ENCODE measurements at places on chromosomes 5 and 9.

DNA sequence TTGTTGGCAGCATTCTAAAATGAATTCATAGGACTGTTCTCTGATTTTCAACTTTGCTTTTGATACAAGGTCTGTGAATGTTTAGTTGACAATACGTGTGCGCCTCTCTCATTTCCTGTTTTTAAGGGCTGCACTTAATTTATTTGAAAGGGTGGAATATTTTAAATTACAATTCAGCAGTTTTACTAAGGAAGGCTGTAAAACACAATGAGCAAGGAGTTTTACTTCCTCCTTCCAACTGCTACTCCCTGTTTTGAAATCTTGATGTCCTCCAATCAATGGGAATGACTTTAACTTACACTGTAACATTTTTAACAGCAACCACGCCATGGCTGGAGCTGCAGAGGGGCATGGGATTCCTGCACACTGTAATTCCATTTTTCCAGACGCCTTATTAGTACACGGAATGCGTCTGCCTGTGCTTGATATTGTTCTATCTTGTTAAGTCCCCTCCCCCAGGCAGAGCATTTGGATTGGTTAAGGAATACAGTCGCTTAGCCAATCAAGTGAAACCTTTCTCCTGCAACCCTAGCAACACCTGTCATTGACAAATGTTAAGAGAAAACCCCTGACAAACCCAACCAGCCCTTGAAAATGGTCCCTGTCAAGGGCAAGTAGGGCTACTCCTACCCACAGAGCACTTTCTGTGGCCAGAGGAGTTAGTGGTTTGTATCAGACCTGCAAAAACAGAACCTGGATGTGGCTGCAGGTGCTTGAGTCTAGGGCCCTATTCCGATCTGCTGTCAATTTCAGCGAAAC, 12.5 kb upstream of the ZSWIM6 start:
- no peak for DNase-seq

DNA sequence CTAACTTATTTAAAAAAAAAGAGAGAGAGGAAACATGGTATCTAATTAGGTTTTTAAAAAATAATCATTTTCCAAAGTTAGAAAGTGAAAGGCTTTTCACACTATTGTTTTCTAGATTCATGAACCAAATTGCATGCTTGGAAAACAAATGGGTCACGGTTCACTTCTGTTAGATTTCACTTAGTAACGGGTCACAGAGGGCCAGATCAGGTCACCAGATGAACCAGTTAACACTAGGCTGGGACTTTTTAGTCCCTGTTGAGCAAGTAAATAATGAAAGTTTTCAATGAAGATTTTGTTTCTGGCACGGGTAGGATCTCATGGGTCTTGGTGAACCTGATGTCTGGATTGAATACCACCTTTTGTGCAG, 207.2 kb upstream of the RFX3 start:
- DNase-seq, result no peak

- no peak for DNase-seq
These were observed 1063.9 kb downstream of the CDH9 start for GRCh38 chr5:25974451-25974850.

DNA sequence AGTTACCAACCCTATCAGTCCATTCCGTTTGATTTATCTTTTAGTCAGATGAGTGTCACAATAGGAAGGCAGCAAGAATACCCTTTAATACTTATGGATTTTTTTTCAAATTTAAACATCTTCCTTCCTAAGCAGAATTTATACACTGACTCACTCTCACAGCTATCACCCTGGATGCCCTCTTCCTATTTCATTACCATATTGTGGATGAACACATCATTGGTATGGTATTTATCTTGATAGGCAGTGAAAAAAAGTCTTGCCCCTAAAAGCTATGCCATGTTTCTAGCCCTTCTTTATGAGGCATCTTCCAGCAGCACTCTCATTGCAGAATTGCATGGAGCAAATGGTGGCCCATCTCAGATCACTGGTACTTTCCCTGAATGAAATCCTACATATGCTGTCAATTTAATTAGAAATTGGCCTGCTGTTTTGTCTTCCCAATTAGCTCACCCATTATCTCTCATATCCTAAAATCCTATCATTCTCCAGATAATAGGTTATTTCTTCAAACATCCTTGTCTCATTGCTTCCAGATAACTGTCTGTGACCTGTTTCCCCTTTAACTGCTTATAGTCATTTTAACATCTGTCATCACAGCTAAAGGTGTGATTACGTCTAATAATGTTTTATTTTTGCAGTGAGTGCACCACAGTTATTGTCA, 433.5 kb upstream of the POU5F2 start:
- no peak for DNase-seq

GRCh38 chr5:173152547-173152946, 8.2 kb downstream of the BNIP1 start:
- no peak for DNase-seq

DNA sequence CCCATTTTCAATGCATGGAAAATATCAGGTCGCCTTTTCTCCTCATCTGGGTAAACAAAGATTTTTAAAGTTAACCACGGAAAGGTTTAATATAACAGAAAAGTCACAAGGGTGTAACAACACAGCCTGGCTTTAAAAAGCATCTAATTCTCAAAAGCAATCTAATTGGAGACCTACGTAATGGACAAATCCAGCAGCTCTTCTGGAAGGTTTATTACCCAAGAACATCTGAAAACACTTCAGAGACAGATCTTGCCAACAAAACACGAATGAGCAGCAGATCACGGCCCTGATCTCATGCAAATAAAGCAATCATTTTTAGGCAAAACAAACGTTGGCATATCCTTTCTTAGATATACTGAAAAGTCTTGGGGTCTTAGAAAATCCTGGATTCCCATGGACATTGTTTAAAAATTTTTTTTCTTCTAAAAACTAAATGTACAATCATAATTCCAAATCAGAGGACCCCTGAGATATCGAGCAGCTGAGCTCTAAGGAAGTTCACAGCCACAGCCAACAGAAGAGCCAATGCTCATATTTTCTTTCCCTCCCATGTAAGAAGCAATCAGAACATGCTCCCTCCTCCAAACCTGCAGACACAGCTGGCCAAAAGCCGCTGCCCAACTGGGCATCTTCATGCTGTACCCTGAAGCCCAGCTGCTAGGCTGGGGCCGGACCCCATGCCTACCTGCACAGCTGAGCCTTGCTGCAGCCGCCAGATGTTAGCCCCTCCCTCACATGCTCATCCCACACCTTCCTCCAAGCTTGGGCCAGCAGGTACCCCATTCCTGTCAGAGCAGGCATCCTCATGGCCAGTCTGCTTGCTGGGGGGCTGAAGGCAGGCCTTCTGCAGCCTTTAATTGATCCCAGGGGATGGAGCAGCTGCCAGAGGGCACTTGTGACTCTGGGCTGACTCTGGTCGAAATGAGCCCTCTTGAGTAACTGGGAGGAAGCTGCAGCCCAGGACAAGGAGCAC, 11.2 kb downstream of the ANKS6 start:
- DNase-seq, result no peak

- no peak for DNase-seq
These were observed 700 bp downstream of the SKP2 start for GRCh38 chr5:36152324-36153297.

- no peak for DNase-seq
These were observed 171.6 kb downstream of the PAX5 start for GRCh38 chr9:36862206-36863145.

DNA sequence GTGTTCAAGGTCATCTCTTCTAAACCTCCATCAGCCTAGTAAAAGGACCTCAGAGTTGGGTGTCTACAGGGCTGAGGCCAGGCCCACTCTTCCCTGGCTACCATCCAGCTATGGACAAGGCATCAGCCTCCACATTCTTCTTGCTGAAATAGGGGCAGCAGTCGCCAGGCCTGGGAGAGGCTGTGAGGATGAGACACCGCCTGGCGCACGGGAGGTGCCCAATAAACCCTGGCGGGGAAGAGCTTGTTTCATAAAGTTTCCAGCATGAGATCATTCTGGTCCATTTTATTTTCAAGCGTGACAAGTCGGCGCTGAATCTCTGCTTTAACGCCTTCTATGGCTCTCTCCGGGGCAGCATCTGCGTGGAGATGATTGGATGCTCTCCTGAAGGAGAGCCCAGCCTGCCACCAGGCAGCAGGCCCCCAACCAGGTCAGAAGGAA, 153.4 kb downstream of the OLFM1 start:
- no peak for DNase-seq

DNA sequence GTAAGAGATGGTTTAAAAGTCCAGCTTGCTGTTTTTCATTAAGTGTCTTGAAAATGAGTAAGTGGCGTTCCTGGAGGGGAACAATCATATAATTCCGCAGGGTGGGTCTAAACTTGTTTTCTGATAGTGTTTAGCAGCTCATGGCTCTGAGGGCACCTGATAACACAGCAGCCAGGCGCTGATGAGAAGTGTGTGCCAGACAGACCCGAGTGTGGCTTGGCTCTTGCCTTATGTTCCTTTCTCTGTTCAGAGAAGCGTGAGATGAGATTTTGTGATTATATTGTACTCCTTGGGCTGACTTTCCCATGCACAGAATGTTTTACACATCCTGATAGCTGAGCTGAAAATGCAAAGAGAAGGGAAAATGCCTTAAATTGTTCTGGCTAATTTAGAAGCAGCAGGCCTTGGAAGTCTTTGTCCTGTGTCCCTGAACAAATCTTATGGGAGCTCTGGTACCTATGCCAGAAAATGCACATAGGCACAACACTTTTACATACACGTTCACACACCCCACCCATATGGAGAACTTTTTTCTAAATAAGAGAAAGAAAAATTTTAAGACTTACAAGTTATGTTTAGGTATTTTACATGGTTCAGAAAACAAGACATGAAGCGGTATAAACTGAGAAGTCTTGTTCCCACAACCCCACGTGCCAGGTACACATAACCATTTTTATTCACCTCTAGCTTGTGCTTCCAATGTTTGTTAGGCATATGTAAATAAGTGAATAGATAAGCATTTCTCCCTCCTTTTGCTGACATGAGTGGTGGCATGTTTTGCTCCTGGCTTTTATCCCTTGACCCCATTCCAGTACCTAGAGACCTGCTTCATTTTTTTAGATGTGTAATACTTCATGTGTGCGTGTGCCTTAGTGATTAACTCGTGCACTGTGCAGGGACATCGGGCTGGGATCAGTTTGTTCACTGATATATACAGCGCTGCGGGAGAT, 152.2 kb upstream of the OTULINL start:
- no peak for DNase-seq

DNA sequence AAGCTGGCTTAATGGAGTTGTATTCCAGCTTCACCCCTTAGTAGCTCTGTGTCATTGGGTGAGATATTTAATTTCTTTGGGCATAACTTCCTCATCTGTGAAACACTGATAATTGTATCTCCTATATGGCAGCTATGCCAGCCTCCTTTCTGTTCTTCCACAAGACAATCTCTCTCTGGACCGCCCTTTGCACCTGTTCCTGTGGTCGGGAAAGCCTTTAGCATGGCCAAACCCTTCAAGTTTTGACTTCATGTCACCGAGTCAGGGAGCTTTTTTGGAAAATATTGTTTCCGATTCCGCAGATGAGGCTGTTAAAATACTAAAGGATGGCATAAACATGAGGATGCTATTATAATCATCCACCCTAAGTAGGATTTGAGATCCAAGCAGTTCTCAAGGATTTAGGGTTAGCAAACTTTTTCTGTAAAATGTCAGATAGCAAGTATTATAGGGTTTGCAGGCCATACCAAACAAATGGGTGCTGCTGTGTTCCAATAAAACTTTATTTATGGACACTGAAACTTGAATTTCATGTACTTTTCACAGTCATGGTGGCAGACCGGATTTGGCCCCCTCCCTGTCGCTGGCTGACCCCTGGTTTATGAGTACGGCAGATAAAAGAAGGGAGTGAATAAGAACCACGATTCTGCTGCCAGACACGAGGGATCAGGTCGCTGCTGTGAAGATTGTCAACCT, 695 bp upstream of the NDFIP1 start:
- no peak for DNase-seq

Data from stimulated activated CD8-positive, alpha-beta memory T cell treated with anti-CD3 and anti-CD28 coated beads, Interleukin-4, amount 100 ng/mL, for 1 hour (primary cell).